ENCODE measurements at places on chromosomes 1 and 21. TPM values are rescaled to one million over a fixed set of nuclear protein-coding genes. Genes with fewer than 3 reads are reported as not detected.

Gene FMO4
- 10.7 TPM for polyA plus RNA-seq

Gene CTH
- 13.6 TPM for polyA plus RNA-seq

DNA sequence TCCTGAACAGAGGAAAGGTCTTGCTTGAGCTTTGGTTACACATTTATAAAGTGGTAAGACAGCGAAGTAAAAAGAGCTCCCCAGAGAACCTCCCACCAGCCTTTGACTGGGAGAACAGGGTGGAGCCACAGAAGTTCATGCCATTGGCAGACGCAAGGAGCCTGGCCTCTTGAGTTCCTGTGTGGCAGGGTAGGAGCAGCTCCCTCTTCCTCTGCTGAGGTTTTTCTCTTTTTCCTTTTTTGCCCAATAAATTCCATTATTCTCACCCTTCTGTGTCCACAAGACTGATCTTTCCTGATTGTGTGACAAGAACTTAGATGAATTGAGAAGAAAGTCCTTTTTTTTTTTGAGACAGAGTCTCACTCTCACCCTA, 4.3 kb downstream of the THEM4 start:
- DNase-seq, result no peak

DNA sequence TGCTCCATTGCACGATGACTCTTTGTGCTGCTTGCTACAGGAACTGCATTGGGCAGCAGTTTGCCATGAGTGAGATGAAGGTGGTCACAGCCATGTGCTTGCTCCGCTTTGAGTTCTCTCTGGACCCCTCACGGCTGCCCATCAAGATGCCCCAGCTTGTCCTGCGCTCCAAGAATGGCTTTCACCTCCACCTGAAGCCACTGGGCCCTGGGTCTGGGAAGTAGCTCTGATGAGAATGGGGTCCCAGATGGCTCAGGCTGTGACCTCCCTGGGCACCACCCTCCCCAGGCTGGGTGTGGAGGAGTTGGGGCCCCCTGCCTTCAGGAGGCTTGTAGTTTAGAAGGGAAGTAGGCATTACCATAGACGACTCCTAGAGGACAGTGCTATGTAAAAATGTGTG, 19.7 kb downstream of the CYP4B1 start:
- no peak for DNase-seq

DNA sequence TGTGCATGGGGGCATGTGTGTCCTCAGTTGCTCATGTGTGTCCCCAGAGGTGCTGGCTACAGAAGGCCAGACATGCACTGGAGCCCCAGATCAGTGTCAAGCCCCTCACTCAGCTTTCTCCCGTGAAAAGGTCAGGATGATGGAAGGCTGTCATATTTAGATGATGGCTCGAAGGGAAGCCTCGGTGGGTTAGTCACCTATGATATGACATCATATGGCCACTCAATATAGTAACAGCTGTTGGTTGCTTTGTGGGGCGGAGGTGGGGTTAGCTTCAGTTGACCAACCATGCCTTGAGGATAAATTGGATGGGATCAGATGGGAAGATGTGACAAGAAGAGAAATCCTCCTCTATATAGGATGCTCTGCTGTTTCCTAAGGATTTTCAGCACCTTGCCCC, 43.5 kb upstream of the ATF3 start:
- DNase-seq, result no peak

- no peak for DNase-seq
Observed at GRCh38 chr1:91120421-91120820, 98.6 kb upstream of the ZNF644 start.

GRCh38 chr1:218473522-218473921, 128.4 kb downstream of the TGFB2 start:
- DNase-seq, result no peak

GRCh38 chr1:47997289-47998200, at the start of gene TRABD2B:
TRABD2B (minus strand) TSS chr1:47997385.
- DNase-seq, result peak; percentile 82

DNA sequence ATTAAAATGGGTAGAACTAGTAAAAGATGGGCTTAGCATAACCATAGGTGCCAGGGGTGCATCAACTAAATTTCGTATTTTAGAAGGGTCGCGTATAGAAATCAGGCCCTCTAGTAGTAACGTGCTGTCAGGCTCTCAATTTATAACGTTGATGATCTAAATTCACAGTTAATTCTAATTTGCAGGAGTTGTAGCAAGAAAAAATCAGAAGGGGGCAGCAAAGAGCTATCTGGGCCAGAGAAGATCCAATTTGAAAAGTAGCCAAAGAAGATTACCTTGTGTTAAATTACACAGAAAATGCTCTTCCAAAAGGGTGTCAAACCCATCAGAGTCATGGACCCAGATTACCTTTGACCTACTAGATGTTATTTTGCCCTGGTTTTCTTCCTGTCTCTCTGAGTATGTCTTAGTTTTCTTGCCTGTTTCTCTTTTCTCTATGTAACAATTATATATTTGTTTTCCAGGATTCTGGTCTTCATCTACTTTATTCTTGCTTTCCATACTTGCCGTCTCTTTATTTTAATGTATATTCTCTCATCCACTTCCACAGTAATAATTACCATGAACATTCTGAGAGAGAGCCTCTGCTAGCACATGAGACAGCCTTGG, 1030.9 kb downstream of the AMY1C start:
- peak; percentile 6 for DNase-seq

- no peak for DNase-seq
Observed at GRCh38 chr1:91866425-91866824, 19.5 kb downstream of the TGFBR3 start.

DNA sequence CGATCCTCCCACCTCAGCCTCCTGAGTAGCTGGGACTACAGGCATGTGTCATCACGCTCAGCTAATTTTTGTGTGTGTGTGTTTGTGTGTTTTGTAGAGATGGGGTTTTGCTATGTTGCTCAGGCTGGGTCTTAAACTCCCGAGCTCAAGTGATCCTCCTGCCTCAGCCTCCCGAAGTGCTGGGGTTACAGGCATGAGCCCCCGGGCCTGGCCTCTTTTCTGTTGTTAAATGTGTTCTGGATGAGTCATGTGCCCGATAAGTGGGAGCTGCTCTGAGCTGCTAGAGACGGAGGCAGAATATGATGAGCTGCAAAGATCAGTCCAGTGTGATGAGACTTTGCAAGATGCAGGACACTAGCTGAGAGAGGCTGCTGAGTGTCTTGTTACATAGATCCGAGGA, 75.5 kb downstream of the VPS13D start:
- DNase-seq, result no peak

All from right renal pelvis (tissue), 4 donors.